Right ventricle myocardium inferior (tissue), 1 donor: ENCODE measurements at places on chromosomes 2 and 18. TPM values are rescaled to one million over a fixed set of nuclear protein-coding genes. Genes with fewer than 3 reads are reported as not detected.

- DNase-seq = no peak
Observed at GRCh38 chr2:158315000-158315399, 141.6 kb downstream of the CCDC148 start.

DNA sequence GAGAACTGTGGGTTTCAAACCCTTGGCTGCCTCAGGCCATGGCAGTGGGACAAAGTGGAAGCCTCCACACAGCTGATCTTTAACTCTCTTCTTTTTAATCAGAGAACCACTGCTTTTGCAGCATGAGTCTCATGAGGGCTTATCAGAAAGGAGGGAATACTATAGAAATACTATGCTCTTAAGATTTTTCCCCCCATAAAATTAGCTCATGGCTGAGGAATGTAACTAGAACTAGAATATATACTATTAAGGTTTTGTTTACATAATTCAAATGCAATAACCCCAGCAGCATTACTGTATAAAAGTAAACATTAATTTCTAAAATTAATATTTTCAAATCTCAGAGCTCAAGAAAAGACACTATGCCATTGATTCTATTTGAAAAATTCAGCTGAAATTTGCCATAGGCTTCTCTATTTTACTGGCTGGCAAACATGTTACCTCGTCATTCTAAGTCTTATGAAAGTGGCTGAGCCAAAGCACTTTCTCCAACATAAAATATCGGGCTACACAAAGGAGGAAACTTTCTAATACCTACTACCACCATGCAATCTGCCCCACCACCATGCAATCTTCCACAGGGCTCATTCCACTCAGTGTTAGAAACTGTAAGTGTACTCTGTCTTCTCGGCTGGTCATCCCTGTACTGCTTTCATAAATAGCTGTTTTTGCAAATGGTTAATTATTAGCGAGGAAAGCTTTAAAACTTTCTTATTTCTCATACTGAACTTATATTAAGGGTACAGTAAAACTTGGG lies 42.5 kb downstream of the WDR35 start:
- DNase-seq = no peak

DNA sequence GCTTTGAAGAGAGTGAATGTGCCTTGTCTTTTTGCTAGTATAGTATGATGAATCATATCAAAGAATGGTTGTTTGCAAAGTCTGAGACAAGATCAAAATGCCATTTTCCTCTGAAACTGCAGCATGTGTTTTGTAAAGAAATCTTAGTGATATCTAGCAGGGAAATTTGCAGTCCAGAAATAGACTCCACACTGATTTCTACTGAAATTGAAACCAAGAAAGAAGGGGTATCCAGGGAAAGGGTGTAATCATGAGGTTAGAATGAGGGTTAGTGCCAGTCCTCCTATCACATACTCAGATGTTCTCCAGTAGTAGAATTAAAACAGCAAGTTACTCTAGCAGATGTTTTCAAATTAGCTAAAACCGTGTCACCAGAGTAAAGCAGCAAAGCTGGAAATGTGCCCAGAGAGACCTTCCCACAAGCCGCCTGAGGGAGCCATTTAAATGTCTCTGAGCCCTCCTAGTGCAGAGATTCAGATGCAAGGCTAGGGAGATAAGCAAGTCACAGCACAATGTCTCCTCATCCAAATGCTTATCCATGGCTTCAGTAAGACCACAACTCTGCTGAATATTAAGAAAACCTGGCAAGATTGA lies 4.9 kb downstream of the DLGAP1 start:
- DNase-seq = no peak

GRCh38 chr18:73748731-73749130 lies 398.9 kb downstream of the FBXO15 start:
- no peak for DNase-seq

DNA sequence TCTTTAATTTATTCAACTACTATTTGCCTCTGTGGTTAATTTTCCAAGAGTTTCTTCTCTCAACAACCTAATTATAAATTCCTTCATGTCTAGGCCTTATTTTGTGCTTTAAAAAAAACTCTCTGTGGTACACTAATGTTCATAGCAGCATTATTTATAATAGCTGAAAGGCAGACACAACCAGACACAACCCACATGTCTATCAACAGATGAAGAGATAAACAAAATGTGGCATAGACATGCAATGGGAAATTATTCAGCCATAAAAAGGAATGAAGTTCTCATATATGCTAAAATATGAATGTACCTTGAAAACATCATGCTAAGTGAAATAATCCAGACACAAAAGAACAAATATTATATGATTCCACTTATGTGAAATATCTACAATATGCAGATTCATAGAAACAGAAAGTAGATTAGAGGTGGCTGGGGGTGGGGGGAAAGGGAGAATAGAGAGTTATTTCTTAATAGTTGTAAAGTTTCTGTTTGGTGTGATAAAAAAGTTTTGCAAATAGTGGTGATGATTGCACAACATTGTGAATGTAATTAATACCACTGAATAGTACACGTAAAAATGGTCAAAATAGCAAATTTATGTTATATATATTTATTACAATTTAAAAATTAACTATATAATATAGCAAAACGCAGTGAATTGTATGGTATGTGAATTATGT lies 28.1 kb upstream of the RASGRP3 start:
- no peak for DNase-seq

DNA sequence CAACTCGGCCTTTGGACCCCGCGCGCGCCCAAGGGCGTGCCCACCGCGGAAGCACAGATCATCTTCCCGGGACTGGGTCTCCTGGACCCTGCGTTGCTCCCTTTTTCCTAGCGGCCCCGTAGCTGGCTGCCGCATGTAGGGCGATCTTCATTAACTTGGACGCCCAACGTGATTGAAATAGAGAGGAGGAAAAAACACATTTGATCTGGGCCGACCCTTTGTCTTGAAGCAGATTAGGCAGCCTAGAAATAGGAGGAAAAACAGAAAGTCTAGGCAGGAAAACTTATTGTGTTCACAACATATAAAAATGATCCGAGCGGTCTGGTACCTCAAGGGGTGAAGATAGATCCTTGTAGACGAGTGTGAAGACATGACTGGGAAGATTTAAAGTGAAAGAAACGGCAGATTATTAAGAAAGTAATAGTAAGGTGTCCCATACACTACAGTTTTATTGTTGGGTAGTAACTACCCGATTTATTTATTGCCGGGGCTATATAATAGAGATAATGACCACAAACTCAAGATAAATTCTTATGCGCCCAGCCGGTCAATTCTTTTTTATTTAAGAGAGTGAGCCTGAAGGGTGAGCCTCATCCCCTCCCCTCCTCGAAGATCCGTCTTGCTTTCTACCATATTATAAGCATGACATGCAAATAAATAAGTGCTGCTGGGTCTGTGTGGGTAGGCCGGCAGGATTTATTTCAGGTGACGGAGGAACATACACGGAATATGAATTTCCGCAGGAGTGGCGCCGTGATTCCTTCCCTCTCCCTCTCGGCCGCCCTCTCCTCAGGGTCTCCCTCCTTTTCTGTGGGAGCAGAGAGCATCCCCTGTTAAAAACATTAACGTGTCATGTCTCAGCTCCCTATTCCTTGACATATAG lies 147.4 kb downstream of the MEIS1 start:
- DNase-seq = no peak

GRCh38 chr2:160695402-160696086 lies 201.9 kb upstream of the RBMS1 start:
- no peak for DNase-seq

DNA sequence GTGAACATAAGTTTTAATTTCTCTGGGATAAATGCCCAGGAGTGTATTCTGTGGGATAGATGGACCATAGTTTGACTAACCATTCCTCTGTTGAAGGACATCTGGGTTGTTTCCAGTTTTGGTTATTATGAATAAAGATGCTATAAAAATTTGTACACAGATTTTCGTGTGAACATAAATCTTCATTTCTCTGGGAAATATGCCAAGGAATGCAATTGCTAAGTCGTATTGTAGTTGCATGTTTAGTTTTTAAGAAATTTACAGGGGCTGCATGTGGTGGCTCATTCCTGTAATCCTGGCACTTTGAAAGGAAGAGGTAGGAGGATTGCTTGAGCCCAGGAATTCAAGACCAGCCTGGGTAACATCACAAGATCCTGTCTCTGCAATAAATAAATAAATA lies 6.9 kb upstream of the SLC11A1 start:
- no peak for DNase-seq

DNA sequence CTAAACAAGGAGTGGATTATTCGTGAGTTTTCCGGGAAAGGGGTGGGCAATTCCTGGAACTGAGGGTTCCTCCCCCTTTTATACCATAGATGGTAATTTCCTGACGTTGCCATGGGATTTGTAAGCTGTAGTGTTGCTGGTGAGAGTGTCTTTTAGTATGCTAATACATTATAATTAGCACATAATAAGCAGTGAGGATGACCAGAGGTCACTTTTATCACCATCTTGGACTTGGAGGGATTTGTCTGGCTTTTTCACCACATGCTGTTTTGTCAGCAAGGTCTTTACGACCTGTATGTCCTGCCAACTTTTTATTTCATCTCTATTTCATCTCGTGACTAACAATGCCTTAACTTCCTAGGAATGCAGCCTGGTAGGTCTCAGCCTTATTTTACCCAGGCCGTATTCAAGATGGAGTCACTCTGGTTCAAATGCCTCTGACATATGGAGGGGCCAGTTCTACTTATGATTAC lies 124.8 kb upstream of the B3GNT2 start:
- DNase-seq = no peak

DNA sequence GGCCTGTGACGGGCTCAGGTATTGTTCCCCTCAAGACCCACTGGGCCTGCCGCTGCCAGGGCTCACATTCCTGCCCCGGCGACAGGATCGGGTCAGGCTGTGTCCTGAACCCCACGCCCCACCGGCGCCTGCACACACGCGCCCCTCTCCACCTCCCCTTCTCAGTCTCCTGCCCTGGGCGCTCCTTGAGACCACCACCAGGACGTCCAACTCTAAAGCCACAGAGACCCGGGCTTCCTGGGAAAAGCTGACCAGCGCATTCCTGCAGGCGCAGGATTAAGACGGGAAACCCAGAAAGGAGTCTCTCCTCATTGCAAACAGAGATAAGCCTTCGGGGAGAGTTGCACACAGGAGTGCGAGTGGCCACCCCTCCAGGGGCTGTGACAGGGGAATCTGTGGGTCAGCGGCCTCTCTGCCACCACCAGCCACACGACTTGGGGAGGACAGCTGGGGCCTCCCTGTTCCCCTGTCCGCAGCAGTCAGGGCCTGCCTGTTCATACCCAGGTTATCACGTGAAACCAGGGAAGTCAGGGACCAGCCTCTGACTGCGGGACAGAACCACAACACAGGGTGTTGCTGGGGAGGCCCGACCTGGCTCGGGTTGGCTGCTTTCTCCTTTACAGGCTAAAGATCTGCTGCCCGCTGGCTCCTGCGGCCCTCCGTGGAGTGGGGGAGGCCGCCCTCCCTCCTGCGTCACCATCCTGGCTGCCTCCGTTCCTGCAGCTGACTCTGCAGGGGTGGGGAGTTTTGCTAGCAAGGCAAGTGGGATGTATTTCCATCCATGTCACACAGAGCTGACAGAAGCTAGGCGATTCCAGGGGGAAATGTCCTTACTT lies 88.8 kb downstream of the ZCCHC2 start:
- DNase-seq = no peak

- DNase-seq = no peak
Observed at GRCh38 chr2:216658757-216659156, 25.5 kb downstream of the IGFBP2 start.

DNA sequence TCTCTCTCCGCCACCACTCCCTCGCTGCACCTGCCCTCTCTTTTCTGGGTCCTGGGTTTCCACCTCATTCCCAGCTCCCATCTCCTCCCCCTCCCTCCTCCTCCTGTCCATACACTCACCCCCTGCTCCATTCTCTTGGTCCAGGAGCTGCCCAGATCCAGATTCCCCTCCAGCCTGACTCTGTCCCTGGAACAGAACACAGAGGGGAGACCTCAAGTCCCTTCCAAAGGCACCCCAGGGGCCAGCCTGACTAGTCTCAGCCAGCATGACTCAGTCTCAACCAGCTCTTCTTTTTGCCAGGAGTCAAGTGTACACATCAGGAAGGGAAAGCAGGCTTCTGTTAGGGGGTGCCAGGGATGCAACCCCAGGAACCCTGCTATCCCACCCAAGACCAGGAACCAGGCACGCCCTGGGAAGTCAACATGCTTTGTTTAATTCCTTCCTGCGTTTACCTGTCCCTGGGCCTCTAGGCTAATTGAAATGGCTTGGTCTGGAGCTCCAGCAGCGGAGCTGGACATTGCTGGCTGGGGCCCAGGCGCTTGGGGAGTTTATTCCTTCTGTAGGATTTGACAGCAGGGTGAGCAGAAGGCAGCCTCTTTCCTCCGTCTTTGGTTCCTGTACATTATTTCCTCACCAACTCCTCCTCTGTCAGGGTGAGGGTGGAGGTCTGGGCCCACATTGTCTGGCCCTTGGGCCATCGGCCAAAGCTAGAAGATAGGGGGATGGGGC lies 28.4 kb upstream of the SELENOI start:
- DNase-seq = no peak

DNA sequence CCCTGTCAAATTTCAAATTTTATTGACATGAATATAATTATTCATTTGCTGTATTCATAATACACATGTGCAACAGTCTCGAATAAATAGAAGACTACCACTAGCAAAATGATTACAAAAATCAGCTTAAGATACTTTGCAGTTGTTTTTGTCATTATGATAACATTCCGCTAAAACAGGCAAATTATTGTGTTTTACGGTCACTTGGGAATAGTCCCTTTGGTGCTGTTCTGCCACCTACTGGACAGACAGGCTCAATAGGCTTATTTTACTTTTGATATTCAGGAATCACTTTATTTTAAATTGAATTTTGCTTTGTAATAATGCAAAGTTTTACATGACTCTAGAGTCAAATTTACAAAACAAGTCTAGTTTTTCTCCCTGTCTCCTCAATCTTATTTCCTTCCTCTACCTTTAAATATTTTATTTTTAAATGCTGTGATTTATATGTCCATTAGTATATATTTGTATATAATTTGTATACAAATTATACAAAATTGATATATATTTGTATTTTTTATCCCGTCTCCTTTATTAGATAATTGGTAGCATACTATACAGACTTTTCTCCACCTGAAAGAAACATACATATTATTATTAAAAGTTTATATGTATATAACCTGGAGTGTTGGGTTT lies 456.3 kb downstream of the DLGAP1 start:
- no peak for DNase-seq

DNA sequence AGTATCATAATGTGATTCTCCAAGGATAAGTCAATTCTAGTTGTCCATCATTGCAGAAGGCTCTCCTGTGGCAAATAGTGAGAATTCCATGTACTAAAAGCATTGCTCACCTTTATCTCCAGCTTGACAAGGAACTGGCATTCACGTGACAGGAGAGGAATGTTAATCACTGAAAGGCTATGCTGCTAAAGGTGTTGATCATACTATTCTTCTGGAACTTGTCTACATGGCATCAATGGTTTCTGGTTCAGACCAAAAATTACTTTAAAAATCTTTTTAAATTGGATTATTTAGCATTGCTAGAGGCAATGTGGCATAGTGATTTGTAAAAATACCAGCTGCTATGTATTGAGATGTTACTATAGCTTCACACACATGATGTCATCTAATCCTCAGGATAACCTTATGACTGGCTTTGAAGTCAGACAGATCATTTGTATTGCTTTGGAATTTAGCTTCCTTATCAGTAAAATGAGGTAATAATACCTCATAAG lies 414.4 kb downstream of the MTX2 start:
- no peak for DNase-seq

Gene CD28
- 0.78 TPM for total RNA-seq

Gene TNFAIP6
- 2.9 TPM for total RNA-seq

Gene EIF2B4
- 40.3 TPM for total RNA-seq
